SW 1271 (cell line): ENCODE measurements at places on chromosomes 1 and 21.

- peak; percentile 95 for DNase-seq
These were observed 84.1 kb upstream of the ZNF326 start for GRCh38 chr1:89910780-89911179.

DNA sequence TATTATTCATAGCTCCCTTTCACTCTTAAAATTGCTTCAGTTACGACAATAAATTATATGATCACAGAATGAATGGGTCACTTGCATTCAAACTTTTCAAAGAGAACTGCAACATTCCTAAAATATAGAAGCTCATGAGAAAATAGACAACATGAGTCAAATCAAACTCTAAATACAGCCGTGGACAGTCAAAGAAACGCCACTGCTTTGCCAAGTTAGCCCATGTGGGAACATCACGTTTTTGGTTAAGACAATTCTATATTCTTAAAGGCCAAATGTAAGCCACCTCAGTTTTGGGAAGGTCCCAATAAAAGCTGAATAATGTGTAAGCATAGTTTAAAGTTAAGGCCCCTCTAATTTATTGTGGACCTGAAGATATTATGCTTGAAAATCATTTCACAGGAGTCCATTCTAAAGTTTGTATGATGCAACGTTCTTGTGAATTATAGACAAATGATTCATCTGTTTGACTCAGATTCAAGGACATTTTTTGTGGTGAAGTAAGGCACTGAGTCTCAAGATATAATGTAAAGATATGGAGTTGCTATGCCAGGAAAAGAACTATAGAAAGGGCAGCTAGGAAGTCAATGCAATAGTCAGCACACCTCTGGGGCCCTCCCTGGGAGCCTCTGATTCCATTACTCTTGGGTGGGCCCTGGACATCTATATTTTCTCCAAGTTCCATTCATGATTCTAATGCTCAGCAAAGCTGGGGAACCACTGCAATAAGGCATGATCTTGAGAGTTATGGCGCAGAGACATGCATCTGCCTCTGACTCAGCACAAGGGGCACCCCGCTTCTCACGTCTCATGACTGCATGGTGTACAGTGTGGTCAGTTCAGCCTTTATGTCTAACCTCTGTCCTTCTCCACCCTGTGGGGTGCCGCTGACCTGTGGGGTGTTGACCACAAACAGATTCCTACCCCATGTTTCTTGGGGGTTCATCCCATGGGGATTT, 33.9 kb downstream of the ETS2 start:
- DNase-seq, result no peak

DNA sequence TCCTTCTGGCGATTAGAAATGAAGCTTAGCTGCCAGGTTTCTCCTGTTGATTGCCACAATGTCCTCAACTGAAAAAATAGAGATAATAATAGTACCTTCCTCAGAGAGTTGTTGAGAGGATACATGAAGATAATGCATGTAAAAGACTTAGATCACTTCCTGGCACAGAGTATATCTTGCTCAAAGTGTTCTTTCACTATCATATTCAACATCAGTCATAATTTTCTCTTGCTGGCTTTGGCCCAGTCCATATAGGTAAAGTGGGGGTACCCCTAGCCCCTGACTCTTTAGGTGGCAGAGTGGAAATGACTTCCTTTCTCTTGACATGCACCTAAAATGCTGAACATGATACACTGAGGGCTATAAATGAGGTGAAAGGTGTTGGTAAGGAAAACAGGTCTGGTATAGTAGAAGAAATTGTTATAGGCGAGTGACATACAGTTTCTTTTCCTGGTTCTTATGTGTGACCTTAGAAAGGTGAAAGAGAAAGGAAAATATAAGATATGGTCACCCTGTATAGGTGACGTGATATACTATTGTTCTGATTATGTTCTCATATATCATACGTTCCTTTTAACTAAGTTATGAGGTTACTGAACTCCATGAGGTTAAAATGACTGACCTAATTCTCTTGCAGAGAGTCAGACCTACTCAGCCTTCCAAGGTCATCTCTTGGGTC, 209.9 kb upstream of the DEPDC1 start:
- no peak for DNase-seq

DNA sequence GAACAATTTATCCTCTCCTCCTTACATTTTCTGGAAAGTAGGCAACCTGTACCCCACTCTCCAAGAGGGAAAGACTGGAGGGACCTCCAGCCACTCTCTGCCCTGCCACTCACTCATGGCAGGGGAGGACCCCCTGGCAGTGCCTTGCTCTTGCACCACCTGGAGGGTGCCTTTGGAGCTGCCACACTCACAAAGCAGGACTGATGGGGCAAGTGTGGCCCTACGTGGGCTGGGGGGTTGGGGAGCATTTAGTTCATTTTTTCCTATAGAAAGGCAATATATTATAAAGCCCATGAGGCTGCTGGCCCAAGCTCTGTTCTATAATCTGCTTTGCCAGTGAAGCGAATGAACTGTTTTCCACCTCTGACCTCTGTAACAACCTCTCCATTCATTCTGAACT, 50.3 kb downstream of the GPR161 start:
- no peak for DNase-seq

- no peak for DNase-seq
These were observed 141.2 kb downstream of the TM2D1 start for GRCh38 chr1:61583703-61584102.

DNA sequence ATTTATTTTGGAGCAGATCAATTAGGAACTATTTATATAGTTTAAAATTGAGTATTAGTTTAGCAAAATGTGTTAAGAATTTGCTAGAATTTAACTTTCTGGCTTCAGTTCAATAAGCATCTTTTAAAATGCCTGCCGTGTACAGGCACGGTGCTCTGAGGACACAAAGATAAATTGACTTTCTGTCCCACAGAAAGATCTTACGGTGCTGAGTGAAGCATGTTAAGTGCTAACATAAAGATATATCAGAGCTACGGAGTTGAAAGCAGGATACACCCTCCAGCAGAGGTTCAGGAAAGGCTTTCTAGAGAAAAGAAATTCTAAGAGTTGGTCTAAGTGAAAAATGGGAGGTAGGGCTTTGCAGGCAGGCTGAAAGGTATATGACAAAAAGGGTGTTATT, 305.4 kb downstream of the GRIK1 start:
- no peak for DNase-seq

DNA sequence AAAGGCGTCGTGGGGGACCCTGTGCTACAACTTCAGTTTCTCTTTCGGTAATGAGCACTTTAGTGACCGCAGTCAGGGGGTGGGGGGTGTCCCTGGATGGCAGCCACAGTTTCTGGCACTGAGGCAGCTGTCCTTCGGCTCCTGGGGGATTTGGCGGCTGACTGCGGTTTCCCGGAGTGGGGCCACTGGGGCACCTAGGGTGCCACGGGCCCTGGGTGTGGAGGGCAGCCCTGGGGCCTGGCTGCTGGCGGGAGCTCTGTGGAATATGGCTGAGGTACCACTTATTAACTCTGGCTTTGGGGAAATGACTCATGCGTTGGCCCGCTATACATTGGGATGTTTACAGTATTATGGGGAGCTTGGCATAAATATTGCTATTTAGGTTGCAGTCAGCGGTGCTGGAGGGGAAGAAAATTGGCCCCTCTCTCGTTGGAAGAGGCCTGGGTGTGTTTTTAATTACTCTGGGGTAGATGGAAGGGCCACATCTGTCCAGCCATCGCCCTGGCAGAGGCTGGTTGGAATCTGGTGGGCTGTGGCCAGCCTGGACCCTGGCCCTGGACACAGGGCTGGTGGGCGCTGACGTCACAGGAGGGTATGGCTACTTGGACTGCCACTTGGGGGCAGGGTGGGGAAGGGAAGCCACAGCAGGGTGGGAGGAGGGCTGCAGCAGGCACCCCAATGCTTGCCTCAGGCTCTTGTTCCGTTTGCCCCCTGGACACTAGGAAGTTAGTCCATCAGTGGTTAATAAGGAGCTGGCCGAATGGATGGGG, 2.0 kb downstream of the EPHB2 start:
- no peak for DNase-seq

DNA sequence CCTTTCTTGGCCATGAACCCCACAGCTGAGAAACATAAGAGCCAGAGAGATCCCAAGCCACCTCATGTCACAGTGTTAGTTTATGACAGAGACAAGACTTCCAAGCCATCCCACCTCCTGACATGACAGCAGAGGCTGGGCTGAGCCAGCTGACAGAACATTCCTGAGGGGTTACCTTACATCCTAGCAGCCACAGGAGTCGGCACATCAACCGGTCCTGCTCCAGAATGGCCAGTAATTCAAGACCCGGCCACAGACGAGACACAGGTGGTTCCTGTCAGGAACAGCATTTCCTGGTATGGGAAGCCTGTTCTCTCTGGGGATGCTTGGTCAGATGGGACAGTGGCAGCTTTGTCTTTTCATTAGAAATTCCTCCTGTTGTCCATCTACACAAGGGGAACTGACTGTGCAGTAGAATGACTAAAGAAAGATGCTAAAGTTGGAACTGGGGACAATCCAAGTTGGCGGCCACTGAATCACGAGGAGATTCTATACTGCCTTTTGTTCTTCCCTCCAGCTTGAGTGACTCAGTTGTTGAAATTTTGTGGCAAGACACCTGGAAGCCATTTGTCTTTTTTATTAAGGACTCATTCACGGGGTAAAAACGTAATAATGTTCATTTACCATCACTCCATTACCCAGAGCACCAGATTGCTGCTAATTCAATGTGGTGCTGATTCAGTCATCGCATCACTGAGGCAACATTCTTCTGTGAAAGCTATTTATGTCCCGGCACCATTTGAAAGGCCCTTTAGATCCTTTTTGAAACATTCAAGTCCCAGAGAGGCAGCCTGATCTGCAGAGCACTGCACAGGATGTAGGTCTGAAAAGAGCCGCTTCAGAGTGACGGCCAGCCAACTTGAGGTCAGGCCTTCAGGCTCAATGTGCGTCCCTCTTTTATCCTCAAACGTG, 37.2 kb upstream of the NPL start:
- no peak for DNase-seq

DNA sequence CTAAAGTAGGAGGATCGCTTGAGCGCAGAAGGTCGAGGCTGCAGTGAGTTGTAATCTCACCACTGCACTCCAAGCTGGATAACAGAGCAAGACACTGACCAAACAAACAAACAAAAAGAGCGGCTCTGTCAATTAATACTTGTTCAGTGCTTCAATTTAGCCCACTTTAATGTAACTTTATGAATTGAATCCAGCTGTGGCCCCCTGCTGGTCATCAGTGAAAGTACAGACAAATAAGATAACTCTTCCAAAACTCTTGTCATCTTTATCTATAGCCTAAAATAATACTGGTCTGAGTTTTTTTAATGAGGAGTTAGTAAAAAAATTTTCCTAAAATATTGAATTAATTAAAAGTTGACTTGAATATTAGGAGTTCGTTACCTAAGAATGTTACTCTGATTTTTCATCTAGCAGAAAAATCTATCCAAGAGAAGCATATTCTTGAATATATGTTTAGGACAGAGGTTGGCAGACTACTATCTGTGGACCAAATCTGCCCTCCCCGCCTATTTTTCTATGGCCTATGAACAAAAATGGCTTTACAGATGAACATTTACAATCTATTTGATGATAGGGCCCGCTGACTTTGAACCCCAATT, 26.1 kb downstream of the ATP5PF start:
- DNase-seq, result no peak

DNA sequence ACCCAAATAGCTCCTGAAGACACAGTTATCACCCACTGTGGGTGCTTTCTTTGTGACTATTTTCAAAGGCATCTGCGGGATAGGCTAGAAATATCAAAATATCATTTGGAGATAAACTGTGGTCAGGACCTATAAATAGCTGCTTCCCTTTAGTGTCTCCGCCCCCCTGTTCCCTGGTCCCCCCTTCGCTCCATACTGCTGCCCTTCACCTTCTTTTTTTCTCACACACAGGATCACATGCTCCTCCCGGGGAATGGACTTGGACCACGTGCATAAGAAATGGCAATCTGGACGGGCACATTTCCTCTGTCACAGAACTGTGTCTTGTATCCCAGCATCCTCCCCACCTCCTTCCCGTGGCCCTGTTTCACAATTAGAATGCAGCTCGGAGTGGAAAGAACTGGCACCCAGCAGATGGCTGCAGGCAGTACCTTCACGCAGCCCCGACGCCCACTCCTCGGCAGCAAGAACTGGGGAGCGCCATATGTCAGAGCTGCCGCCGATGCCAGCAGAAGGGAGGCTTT, 68.8 kb upstream of the SSX2IP start:
- DNase-seq, result no peak
